Thymus (tissue), 14 donors: ENCODE measurements at places on chromosomes 4 and X. TPM values are rescaled to one million over a fixed set of nuclear protein-coding genes. Genes with fewer than 3 reads are reported as not detected.

Gene LDOC1
- total RNA-seq = 1.8 TPM

- no peak overlapping the region for H3K27ac ChIP-seq
- no peaks in the 10 kb centered on the region for H3K4me1 ChIP-seq
- H3K36me3 ChIP-seq = no peaks in the 10 kb centered on the region
- no peaks in the 10 kb centered on the region for H3K27me3 ChIP-seq
- H3K4me3 ChIP-seq = no peak overlapping the region
Observed at GRCh38 chr4:173433447-173433846, 34.5 kb upstream of the SCRG1 start.

Gene LRIT3
- total RNA-seq = 0.09 TPM

DNA sequence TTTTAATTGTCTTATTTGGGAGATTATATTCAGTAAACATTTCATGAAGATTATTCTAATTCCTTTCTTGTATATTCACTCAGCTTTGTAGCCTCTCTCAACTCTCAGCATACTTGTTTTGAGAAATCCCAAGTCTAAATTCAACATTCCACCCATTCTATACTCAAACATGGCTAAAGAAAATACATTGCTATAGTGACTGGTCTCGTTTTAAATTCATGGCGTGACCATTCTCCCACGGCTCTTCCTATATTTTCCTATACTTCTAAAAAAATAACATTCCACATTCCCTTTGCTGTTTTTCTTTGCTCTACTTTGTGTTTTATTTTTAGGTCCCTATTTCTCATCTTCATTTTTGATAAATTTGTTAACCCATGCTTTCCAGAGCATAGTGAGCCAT is 49.2 kb upstream of the UGT2A1 start:
- no peaks in the 10 kb centered on the region for H3K36me3 ChIP-seq
- H3K4me1 ChIP-seq = no peaks in the 10 kb centered on the region
- H3K4me3 ChIP-seq = no peak overlapping the region
- no peaks in the 10 kb centered on the region for H3K27me3 ChIP-seq
- no peak overlapping the region for H3K27ac ChIP-seq
- DNase-seq = no peak

DNA sequence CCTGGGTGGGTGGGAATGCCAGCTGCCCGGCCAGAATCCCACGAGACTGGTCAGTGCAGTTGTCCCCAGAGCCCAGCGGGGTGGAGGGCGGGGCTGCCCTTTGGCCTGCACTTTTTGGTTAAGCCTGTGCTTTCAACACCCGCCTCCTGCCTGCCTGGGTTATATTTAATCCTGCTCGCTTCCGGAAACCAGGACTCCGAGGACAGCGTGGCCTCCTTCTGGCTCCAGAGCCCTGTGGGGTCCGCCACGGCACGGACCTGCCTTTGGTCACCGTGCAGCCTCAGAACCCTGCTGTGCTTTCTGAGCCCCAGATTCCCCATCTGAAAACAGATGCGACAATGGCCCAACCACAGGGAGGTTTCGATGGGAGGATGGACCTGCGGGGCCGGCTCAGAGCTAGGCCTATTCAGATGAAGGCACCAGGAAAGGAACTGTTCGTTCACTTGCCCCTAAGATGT is 29.4 kb upstream of the KIAA0232 start:
- H3K36me3 ChIP-seq = no peaks in the 10 kb centered on the region
- H3K27ac ChIP-seq = no peak overlapping the region
- no peak overlapping the region for H3K4me3 ChIP-seq
- peaks cover 17% of the 10 kb centered on the region for H3K4me1 ChIP-seq

DNA sequence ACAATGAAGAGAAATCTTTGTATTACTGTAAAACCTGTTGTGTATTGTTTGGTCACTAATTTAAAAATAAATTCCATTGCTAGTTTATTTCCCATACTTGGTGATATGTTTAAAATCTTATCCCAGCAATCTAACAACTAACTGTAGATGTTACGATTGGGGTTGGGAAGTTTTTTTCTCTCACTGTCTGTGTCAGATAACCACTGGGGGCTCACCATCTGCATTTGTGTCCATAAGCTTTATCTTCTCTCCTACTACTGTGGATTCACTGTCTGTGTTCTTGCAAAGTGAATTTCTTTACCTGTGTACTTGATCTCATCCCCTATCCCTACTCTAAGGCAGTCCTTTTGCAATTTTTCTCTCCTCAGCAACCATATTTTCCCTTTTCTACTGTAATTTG is 81.3 kb downstream of the STIM2 start:
- H3K4me1 ChIP-seq = peaks cover 3% of the 10 kb centered on the region
- no peak overlapping the region for H3K4me3 ChIP-seq
- no peaks in the 10 kb centered on the region for H3K27me3 ChIP-seq
- H3K36me3 ChIP-seq = no peaks in the 10 kb centered on the region
- DNase-seq = no peak
